ENCODE measurements at places on chromosomes 4 and X.

DNA sequence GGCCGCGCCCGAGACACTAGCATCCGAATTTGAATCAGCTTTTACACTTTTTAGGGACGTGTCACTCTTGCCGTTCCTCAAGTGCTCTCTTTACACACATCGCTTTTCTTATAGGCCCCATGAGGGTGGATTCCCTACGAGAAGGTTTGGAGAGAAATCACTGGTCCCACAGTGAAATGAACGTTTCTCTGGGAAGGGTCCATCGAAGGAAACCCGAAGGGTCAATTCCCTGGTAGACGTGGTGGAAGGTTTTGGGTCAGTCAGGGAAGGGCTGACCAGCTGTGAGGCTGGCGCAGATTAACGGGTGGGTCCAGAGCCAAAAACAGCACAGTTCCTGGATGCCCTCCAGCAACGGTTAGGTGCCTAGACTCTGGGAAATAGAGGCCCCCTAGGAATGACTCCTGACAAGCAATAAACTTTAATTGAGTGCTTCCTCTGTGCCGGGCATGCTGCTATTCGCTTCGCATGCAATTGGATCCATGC, 35.9 kb downstream of the ETDC start:
- no peak for DNase-seq

DNA sequence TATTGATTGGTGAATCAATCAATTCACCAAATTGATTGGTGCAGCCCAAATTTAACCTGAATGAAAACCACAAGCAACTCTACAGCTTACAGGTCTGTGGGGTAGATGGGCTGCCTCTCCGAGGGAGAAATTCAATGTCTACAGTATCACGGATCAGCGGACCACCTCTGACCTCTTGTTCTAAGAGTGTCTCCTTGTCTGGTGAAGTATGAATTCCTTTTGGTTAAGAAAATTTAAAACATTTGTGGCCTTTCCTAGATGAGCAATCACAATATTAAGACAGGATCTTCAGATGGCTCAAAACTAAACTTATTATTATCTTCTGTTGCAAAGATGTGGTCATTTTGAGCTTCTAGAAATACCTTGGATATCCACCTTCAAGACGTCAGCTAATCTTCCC, 153.3 kb downstream of the IL15 start:
- no peak for DNase-seq

- no peak for DNase-seq
Observed at GRCh38 chrX:109826954-109827708, 94.1 kb upstream of the ACSL4 start.

GRCh38 chrX:115957862-115958490, 212.6 kb upstream of the AGTR2 start:
- DNase-seq, result no peak

GRCh38 chr4:139934057-139934707, 219.8 kb downstream of the MAML3 start:
- DNase-seq, result no peak

GRCh38 chr4:34939073-34939472, 1305.2 kb downstream of the ARAP2 start:
- no peak for DNase-seq

GRCh38 chrX:132034648-132035047, 11.5 kb downstream of the STK26 start:
- DNase-seq, result no peak

DNA sequence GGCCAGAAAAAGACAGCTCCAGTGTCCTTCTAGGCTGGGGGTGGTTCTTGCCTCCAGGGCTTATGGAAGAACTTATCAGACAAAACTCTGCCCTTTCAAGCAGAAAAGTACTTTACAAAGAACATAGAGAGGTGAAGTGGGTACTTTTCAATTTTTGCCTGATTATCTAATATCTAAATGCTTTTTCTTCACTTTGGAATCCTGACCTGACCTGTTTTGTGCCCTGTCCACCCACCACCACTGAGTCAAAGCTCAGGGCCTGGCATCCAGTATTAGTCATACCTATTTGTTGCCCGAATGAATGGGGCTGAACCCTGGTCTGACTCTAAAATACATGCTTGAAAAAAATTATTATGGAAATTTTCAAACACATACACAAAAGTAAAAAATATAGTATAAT, 37.2 kb downstream of the RTL9 start:
- DNase-seq, result no peak

- no peak for DNase-seq
Observed at GRCh38 chr4:129899849-129900248, 803.9 kb downstream of the C4orf33 start.

GRCh38 chr4:94911106-94911505, 153.4 kb downstream of the BMPR1B start:
- DNase-seq, result no peak

DNA sequence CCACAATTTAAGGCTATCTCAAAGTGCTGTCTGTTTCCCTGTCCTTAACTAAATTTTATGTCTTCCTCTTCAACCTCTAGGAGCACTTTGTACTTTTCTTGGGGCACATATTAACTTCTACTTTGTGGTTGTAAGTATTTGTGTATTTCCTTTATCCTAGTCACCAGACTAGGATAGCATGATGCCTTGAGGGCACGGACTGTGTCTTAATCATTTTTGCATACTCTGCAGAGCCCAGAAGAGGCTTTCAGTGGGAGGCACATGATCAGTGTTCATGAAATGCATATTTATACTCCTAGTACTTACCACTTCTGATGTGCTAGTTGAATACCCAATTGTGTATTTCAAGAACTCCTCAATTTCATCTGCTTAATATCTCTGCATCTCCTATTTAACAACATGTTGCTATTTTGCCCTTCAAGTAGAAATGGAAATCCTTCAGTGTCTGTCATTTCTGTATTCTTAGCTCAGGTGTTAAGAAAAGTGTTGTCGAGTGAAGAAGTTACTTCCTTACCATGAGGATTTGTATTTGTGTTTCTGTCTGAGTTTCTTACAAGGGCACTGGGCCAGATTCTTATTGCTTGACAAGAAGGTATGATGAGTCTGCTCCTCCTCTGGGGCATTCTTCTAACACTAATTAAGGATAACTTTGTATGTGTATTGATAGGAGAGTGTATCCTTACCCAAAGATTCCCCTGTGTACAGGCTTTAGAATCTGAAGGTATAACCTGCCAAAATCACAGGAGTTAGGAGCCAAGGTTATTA, 28.3 kb upstream of the PGRMC2 start:
- DNase-seq, result no peak

- DNase-seq, result no peak
Observed at GRCh38 chr4:61199873-61200186, 296 bp upstream of the ADGRL3 start.

DNA sequence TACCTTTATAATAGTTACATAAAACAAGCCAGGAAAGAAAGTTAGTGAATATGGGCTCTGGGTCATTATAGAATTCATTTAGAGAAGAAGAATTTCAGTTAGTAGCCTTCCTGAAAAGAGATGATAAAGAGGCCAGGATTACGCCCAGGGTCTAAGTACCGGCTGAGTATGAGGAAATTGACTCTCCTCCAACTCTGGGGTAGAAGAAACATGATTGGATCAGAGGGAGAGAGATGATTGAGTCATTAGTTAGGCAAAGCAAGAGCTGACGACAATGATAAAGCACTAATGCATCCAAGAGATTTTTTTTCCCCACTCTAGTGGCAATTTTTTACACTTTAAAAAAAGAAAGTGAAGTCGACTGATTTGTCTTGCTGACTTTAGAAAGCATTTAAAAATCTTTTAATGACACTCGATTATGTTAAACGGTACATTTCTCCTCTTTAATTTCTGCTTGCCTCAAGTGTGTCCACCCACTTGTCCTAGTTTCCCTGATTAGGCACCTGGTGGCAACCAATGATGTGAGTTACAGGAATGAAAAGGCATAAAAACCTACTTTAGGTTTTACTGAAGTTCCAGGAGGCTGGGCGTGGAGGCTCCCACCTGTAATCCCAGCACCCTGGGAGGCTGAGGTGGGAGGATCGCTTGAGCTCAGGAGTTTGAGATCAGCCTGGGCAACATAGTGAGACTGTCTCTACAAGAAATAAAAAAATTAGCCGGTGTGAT, 37.3 kb upstream of the IGFBP7 start:
- DNase-seq, result no peak

DNA sequence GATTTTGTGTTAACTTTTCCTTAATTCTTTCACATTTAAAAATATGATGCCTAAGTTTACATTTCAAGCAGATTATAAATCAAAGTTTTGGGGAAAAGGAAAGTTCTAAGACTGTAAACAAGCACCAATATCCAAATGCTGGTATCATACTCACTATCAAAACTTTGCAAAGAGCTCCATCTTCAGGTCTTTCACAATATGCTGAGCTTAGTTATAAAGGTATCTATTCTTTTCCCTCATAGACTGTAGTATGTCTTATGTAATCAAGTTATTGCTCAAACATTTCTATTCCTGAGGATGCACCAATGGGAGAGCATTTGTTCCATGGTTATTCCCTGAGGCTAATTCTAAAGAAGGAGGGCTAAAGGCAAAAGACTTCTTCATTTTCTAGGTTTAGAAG, 207.9 kb upstream of the FAM241A start:
- no peak for DNase-seq

DNA sequence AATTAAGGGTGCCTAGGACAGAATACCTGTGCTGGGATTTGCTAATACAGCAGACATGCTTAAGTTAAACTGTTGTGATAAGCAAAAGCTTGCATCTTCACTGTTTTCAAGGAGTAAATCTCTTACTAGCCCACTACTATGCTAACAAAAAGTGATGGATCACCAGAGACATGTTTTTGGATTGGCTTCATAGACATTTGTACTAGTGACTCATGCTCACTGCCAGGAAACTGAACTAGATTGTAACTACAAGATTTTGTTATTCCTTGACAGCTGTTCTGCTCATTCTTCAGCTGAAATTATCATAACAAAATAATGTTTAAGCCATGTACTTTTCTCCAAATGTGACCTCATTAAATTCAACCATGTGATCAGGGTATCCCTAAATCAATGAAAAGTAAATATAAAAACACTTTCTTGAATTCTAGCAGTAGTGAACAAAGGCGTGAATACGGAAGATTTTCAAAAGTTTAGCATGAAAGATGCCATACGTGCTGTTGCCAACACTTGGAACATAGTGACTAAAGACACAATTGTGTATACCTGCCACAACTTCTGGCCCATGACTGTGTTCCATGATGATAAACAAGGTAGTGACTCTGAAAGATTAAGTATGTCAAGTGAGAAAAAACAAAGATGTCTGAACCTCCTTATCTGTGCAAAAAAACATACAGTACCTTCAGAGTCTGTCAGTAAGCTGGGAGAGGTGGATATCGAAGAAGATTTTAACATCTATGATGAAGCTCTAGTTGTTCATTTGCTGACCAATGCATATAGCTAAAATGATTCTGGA, 154.0 kb downstream of the BTC start:
- no peak for DNase-seq

DNA sequence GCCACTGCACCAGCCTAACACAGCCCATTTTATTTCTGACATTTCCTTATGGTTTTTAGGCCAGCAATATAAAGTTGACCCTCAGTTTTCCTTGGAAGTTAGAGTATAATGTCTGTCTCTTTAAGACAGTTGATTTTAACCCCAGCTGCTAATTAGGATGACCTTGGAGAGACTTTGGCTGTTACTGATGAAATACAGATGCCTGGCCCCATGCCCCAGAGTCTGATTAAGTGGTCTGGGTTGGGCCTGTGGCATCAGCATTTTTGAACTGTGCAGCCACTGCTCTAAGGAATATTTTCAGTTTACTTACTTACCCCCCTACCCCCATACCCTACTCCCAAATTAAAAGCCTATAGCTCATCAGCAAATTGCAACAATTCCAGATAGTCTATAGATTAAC, 85.8 kb downstream of the DCLK2 start:
- DNase-seq, result no peak

- no peak for DNase-seq
Observed at GRCh38 chrX:45806410-45807121, 605.9 kb upstream of the DIPK2B start.

DNA sequence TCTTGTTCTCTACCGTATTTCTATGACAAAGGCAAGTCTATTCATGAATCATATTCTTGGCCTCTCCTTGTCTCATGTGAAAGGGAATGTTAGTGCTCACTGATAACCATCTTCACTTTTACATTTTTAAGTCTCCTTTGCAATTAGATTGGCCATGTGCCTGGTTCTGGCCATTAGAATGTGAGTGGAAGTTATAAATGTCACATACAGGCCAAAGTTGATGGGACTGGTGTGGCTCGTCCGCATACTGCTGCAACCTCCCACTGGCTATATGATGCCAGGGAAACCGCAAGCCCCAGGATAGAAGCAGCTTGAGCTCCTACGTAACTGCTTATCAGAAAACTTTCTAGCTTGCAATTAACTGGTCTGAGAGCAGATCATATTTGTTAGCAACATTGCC, 86.1 kb downstream of the MAGEC1 start:
- DNase-seq, result no peak

DNA sequence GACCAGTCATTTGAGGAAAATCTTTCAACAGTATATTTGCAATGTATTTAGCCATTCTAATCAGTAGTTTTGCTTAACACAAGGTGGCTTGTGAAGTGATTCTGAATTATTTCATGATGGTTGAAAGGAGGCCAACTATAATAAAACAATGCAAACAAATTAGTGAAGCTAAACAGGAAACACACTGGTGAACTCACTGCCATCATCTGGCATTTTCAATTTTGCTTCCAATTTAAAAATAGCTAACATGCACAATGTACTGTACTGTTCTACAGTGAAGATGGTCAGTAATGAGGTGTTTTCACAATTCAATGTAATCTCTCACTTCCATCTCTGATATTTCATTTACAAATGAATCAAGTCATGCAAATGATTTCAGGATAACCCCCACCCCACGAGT, 31.1 kb downstream of the PGRMC2 start:
- DNase-seq, result no peak

GRCh38 chrX:3592184-3592583, 121.3 kb downstream of the PRKX start:
- no peak for DNase-seq

DNA sequence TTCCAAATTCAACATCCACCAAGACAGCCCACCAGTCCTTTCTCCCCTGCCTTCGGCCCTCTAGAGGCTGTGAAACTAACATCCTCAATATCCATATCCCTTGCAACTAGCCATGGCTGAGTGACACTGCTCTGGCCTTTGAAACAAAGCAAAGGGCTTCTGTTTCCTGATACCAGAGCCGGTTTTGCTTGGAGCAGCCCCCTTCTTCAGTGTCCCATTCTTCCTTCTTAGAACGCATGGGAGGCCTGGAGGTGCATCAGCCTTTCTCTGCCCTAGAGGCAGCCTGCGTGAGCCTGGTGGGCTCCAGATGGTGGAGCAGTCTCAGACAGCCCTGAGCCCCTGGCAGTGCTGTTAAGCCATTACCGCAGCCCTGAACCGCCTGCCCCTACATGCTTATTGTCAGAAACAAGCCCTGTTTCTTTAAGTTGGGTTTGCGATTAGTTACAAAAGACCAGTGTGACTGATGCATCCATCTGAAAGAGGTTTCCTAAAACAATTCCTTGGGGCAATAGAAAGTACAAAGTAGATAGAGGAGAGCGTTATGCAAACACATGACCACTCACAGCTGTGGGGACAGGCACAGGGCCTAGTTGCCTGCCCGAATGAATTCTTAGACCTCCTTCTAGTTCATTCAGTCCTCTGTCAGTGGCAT, 74.1 kb downstream of the EVC start:
- DNase-seq, result no peak

- no peak for DNase-seq
Observed at GRCh38 chrX:126994032-126994600, 174.6 kb downstream of the PRR32 start.
